ENCODE measurements at places on chromosomes 6 and 20.

DNA sequence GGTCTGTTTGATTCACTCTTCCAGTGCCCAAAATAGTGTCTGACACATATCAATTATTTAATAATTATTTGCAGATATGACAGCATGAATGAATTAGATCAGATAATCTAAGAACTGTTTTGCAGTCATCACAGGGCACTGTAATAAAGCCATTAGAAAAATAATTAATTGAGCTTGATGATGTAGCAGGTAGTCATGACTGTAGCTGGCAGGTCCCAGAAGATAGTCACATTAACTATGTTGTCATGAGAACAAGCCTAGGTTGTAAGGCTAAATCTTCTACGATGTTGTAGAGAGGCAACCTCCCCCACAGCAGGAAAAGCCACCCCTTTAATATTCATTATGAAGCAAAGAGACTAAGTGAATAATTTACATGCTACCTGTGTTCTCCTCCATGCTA, 243.9 kb upstream of the SPTLC3 start:
- DNase-seq, result no peak

- DNase-seq, result no peak
These were observed 44.5 kb upstream of the RNF217 start for GRCh38 chr6:124917769-124918168.

DNA sequence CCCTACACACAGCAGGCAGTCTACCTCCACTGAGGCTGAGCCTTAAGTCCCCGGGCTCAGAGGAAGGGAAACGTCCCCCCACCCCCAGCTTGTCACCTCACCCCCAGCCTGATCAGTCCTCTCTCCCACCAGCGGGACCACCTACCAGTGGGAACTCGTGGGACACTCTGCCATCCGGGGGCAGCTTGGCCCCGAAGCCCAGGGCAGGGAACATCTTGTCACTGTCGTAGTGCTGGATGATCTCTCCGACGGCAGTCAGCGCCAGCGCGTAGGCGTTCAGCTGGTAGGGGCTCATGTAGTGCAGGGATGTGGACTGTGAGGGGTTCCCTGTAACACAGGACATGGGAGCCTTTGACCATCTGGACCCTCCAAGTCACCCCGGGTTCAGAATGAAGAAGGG, 48.6 kb downstream of the RAB44 start:
- DNase-seq, result no peak

- DNase-seq, result peak; percentile 65
These were observed 212.5 kb downstream of the CDH4 start for GRCh38 chr20:61464307-61465303.

- peak; percentile 82 for DNase-seq
These were observed 8.0 kb upstream of the NPBWR2 start for GRCh38 chr20:64115171-64115911.

DNA sequence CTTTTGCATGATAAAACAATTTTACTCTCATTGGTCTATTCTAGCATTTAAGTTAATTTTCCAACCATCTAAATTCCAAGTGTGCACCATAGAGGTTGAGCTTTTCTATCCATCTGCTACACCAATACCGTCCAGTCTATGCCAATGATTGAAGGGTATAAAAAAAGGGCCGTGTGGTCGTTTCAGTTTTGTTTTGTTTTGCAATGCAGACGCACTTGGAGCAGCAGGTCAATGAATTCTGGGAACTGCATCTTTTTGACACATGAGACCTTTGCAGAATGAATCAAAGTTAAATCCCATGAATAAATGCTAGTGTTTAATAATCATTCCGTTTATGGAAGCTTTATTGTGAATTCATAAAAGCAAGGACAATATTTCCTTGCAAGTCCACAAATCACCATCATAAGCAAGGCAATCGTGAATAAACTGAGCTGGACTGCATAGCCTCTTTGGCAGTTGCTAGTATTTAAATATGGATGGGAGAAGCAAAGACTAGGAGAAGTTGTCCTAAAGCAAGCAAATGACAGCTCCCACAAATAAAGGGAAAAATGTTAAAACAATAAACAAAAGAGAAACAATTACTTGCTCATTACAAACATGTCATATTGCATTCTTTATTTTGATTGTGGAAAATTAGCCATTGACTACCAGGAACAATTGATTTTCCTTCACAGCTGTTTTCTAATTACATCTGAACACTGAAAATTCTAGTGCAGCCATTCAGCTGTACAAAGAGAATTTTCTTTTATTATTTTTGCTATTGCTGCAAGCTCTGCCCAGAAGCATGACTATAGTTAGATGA, 649.7 kb upstream of the GJE1 start:
- DNase-seq, result no peak

DNA sequence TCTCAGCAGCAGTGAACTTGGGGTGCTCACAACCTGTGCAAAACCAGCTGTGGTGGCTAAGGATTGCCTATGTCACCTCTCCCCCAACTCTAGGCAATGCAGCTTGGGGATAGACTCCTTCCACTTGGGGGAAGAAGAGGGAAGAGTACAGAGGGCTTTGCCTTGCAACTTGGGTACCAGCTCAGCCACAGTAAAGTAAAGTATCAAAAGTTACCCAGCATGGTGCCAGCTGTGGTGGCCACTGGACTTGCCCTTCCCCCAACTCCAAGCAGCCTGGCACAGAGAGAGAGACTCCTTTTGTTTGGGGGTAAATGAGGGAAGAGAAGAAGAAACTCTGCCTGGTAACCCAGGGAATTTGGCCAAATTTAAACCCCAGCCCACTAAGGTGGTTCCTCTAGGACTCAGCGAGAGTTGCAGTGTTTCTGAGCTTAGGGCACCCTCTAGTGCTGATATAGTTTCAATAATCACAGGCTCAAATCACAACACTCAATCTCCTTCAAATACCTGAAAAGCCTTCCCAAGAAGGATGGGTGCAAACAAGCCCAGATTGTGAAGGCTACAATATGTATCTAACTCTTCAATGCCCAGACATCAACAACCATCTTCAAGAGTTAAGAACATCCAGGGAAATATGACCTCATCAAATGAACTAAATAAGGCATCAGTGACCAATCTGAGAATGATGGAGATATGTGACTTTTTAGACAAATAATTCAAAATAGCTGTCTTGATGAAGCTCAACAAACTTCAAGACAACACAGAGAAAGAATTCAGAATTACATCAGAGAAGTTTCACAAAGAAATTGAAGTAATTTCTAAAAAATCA, 7.6 kb upstream of the DEFB129 start:
- no peak for DNase-seq

- DNase-seq, result peak; percentile 42
These were observed 9.2 kb upstream of the FAM83C start for GRCh38 chr20:35301426-35301825.

GRCh38 chr20:41221614-41222218, 84.4 kb downstream of the PLCG1 start:
- no peak for DNase-seq

DNA sequence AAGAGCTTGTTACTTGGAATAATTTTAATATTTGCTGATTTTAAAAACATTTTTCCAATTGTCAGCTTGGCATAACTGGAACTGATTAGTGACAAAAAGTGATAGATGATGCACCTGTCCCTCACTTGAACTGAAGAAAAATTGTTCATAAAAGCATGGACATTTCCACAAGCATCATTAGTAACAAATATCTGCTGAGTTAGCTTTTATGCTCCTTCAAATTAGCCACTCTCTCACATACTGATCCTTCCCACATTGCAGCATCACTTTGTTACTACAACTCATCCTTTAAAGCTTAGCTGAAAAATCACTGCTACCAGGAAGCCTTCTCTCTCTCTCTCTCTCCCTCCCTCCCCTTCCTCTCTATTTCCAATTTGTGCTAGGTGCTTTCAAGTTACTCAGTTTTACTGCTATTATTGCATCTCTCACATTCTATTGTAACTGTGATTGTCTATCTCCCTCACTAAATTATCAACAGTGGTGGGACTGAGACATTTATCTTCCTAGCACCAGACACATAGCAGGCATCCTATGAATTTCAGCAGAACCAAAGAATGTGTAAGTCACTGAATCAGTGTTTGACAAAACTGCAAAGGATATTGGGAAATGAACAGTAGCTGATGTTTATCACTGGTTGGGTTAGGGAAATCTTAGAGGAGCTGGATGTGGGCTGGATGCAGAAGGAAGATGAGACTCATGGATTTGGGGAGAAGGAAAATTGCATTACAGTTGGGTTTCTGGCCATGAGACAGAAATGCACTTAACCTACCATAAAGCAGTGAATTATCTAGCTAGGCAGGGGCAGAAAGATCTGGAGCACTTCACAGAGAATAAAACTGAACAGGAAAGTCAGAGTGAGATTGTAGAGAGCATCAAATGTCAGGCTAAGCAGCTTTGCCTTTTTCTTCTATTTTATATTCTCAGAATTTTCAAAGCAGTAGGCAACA, 128.4 kb upstream of the PLN start:
- DNase-seq, result no peak

DNA sequence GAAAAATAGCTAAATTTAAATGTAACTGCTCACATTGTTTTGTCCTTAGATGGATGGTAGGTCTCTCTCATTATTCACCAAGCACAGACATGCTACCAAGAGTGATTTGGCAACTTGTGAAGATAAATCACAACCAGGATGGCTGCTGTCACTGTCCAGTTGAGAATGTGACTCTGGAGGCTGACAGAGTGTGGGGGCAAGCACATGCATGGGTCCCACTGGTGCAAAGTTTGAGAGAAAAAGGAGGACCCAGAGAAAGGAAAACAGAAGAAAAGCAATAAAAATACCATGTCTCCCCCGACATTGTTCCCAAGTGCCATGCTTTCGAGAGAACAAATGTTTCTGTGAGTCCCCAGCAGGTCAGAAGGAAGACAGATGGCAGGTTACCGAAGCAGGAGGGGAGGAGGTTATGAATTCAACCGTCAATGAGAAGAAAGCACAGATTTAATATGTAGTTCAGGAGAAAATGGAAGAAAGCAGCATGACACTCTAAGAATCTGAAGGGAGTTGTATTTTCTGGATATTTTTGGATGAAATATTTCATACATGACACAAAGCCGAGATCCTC, 73.0 kb upstream of the TSHZ2 start:
- no peak for DNase-seq

- DNase-seq, result no peak
These were observed 32.7 kb upstream of the HCRTR2 start for GRCh38 chr6:55141611-55142010.

GRCh38 chr20:60788070-60788469, 464.0 kb upstream of the CDH4 start:
- no peak for DNase-seq

DNA sequence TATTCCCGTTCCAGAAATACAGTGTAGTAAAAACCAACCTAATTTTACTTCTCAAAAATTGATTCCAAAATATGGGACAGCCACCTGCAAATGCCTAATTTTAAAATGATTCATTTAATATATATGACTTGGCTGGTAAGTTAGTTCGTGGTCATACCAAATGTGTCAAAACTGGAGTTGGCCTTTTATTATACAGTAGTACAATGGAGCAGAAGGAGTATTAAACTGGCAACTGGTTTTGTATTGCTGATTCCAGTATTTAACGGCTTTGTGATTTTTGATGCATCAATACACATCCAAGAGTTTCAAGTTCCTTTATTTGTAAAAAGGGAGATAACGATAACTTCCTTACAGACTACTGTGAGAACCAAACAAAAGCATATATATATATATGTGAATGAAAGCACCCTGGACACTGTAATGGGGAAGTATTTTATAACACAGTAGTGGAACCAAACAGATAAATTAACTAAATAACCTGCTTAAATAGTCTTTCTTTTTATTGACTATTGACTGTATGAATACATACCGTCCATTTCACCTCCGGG, 24.8 kb downstream of the SAMHD1 start:
- DNase-seq, result no peak

- DNase-seq, result peak; percentile 13
These were observed 230.9 kb upstream of the SULF2 start for GRCh38 chr20:48015943-48016723.

DNA sequence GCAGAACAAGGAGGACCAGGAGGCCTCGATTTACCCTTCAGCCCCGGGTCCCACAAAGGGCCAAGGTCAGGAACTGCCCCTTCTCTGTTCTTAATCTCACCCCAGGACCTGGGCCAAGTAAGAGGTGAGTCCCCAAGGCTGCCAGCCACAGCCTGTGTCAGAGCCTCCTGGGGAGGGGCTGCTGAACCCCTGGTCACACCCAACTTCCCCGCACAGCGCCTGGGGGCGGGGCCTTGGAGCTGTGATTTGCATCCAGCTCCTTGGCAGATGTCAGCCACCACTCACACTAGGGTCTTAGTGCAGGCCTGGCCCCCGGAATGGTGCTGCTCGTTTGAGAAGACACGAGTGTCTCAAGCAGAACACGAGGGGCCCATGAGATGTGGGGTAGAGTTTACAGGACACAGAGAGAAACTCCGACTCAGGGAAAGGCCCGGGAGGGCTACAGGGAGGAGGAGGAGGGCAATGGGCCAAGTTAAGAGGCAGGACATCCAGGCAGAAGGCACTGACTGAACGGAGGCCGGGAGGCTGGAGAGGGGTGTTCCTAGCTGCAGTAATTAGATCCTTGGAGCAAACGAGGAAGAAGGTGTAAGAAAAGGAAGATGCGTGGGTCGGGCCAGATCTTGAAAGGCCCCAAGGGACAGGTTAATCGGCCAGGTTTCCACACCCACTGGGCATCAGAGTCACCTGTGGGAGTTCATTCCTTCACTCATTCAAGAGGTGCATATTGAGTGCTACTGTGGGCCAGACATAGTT, 26.9 kb downstream of the ZBP1 start:
- peak; percentile 85 for DNase-seq

- no peak for DNase-seq
These were observed 71.0 kb upstream of the SAMD3 start for GRCh38 chr6:130293800-130294199.

DNA sequence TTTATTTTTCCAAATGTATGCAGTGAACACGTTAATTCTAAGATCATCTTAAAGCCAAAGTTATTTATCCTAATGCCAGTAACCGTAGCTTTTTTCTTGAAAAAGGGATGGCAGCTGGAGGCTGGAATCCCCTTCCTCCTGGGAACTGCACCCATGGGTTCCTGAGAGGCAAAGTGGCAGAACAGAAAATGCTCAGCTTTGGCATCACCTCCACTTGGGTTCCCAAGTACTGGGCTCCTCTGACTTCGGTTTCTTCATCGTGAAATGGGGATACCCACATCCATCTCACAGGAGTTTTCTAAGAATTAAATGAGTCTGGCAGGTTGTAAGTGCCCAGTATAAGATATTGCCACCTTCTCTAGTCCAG, 6.2 kb upstream of the DDX43 start:
- no peak for DNase-seq

- DNase-seq, result no peak
These were observed 33.2 kb downstream of the ADGRF5 start for GRCh38 chr6:46888578-46888977.

- DNase-seq, result no peak
These were observed 8.5 kb downstream of the HM13 start for GRCh38 chr20:31522731-31523130.

DNA sequence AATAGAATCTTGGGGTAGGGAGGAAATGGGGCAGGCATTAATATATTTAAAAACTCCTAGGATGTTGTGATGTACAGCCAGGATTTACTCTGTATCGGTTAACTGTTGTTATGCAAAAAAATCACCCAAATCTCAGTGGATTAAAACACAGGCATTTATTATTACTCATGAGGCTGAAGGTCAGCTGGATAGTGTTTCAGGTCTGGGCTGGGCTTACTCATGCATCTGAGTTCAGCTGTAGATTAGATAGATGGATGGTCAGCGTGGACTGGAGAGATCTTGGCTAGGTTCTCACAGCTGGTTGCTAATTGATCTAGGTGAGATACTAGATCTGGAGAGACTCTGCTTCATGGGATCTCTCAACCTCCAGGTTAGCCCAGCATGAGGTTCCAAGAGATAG, 131.4 kb downstream of the BTBD3 start:
- DNase-seq, result no peak
